ENCODE measurements at places on chromosomes 1 and 21.
A peak's percentile ranks its signal among the peaks of the same experiment; 100 is the strongest.

- no peak for DNase-seq
These were observed 39.7 kb downstream of the TTC13 start for GRCh38 chr1:230938924-230939368.

DNA sequence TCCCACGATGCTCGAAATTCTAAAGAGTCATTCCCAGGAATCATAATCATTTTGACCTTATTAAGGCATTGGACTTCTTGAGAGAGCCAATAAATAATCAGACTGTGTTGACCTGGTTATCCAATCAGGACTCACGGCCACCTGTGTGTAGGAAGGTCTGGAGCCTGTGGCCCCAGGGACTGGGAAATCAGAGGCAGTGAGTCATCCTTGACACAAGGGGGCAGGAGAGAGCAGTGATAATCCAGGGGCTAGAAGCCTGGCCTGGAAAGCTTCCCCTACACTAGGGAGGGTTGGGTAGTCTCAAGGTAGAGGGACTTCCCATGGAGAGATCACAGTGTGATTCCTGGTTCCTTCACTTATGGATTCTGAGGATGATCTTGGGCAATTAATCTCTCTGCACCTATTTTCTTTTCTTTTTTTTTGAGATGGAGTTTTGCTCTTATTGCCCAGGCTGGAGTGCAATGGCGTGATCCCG lies 4.7 kb downstream of the MR1 start:
- peak; percentile 66 for DNase-seq

GRCh38 chr1:205052690-205053089 lies 9.7 kb downstream of the CNTN2 start:
- DNase-seq = no peak

GRCh38 chr1:100816049-100816448 lies 78.6 kb downstream of the EXTL2 start:
- DNase-seq = no peak

GRCh38 chr1:110339407-110340206 lies 430 bp downstream of the RBM15 start:
- DNase-seq = peak; percentile 73

GRCh38 chr1:7107109-7107830 lies 322.0 kb downstream of the CAMTA1 start:
- no peak for DNase-seq

DNA sequence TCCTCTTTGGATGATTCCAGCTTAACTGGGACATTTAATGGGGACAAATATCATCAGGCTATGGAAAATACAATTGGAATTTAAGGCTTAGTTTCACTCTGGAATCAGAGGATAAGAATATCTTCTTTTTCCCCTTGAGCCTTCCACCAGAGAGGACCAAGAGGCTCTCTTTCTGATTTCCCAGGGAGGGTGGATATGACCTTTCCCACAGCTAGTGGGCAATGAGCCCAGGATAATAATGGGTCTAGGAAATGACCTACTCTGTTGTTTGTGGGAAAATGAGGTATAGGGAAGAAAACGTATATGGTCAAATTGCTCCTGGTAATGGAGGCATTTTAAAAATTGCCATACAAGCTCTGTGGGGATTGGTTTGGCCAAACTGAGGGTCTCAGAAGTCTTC lies 1.9 kb downstream of the OR6Y1 start:
- no peak for DNase-seq

DNA sequence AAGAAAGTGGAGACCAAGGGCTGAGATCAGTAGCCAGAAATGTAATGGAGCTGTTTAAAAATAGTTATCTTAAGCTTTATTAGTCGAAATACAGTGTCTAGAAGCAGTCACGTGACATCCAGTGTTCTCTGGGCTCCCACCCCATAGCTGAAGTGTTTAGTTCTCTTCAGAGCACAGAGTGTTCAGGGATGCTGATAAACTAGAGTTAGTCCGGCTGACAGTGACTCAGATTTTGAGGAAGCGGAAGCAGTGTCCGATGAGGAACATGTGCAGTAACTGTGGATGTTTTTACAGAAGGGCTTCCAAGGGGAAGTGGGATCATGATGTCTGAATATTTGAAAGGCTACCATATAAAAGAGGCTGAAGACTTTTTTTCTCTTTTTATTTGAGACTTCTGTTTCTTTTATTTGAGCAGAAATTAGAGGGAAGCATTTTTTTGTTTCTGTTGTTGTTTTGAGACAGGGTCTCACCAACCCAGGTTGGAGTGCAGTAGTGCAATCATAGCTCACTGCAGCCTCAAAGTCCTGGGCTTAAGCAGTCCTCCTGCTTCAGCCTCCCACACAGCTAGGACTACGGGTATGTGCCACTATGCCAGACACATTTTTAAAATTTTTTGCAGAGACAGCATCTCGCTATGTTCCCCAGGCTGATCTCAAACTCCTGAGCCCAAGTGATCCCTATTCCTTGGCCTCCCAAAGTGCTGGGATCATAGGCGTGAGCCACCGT lies 124.2 kb downstream of the GALNT2 start:
- DNase-seq = peak; percentile 85

GRCh38 chr1:41357451-41358101 lies 3.7 kb upstream of the FOXO6 start:
- DNase-seq = no peak

- DNase-seq = peak; percentile 29
These were observed 444.2 kb downstream of the SETD4 start for GRCh38 chr21:35616090-35616489.

GRCh38 chr1:116868385-116868784 lies 41.3 kb upstream of the PTGFRN start:
- no peak for DNase-seq

- no peak for DNase-seq
These were observed 1455.1 kb downstream of the KCNT2 start for GRCh38 chr1:195153107-195153506.

- DNase-seq = no peak
These were observed 1.2 kb downstream of the EFNA1 start for GRCh38 chr1:155128755-155129473.

- DNase-seq = no peak
These were observed 174.5 kb upstream of the POU3F1 start for GRCh38 chr1:38221006-38221649.

DNA sequence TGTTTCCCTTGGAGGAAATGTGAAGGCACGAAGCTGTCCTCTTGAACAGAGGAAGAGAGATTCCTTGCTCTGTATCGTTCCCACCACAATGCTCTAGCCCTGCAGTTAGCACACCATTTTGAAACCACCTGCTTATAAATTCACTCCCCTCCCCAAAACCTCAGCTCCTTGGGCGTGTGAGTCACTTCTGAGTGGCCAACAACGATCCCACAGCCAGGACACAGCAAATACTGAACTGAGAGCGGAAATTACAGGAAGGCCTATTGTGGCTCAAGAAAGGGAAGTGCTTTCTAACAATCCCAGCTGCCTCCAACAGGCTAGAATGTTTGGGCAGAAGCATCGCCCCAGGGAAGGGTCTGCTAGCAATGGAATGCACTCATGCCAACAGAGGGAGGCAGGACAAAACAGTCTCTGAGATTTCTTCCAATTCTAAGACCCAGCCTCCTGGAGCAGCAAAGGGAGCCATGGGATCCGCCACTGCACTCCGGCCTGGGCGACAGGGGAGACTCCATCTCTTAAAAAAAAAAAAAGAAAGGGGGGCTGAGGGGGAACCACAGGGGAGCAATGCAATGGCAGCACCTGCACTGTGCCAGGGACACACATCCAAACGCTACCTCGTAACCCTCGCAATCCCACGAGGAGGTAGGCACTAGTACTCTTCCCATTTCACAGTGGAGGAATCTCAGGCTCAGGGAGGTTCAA lies 1.9 kb downstream of the TMEM53 start:
- peak; percentile 63 for DNase-seq

GRCh38 chr1:14320518-14320917 lies 278.0 kb upstream of the KAZN start:
- no peak for DNase-seq

GRCh38 chr1:44012941-44013609 lies 18.2 kb downstream of the SLC6A9 start:
- no peak for DNase-seq

DNA sequence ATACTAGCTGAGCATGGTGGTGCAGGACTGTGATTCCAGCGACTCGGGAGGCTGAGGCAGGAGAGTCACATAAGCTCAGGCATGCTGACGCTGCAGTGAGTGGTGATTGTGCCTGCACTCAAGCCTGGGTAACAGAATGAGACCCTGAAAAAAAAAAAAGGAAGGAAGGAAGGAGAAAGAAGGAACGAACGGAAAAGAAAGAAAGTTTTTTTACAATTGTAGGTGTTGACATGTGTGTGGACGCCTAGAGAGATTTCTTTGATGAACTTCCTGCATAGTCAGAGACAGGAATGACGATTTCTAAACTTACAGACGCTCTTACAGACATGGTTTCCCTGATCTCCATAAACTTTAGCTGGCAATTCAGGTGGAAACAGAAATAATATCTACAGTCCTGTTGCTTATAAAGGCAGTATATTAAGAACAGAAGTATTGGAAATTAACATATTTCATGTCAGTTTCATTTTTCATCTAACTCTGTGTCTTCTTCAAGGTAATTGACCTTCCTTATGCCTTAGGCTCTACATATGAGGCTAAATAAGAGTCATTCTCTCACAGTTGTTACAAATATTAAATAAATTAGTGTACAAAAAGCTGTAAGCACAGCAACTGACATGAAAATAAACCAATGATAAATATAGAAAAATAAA lies 4.1 kb downstream of the SAMSN1 start:
- DNase-seq = no peak

DNA sequence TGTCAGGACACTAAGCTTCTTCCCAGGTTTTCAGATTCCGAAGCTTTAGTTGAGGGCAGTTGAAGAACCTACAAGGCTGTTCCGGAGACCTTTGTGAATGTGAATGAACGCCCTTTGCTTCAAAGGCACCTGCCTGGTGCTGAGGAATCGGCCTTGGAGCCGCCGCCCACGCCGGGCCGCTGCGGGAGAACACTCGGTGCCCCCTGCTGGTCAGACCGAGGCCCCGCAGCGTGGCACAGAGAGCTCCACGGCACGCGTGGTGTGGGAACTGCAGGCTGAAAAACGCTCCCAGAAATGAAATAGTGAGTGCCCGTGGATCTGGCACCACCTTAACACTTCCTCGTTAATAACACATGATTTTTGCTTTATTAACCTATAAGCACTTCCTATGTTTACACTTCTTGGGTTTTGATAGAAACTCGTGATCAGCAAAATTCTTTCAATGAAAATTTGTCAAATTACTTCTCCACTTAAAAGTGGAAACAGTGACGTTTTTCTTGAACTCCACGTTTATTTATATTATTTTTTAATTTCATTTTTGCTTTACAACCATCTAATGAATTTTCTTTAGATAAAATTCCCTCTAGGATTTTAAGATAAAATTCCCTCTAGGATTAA lies 460.6 kb downstream of the DSCAM start:
- no peak for DNase-seq

DNA sequence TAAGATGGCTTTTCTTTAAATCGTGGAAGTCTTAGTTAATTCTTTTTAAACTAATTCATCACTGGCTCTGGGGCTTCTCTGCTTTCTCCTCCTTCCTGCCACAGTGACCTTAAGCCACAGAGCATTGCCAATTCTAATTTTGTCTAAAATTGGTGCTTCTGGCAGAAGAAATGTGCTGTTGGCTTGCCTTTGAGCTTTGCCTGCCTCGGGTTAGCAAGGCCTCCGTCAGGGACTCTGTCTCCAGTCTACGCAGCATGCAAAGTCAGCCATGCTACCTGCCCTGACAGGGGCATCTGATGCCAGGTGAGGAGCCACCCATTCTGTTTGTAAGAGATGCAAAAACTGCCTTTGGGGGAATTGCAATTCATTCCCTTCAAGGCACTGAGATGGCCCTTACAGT lies 25.2 kb downstream of the CLDN14 start:
- no peak for DNase-seq

- DNase-seq = peak; percentile 24
These were observed 36.9 kb downstream of the NSL1 start for GRCh38 chr1:212754680-212755079.

DNA sequence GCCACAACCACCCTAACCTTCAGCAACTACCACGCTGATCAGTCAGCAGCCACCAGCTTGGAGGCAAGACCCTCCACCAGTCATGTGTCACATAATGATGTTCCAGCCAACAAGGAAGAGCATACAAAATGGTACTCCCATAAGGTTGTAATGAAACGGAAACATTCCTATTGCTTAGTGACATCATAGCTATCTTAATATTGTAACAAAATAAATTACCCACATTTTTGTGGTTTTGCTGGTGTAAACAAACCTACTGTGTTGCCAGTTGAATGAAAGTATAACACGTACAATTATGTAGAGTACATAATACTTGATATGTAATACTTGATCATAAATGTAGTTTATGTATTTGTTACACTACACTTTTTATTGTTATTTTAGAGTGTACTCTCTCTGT lies 1363.2 kb upstream of the ADGRL4 start:
- no peak for DNase-seq

- DNase-seq = no peak
These were observed 19.7 kb downstream of the USP48 start for GRCh38 chr1:21763236-21763635.

DNA sequence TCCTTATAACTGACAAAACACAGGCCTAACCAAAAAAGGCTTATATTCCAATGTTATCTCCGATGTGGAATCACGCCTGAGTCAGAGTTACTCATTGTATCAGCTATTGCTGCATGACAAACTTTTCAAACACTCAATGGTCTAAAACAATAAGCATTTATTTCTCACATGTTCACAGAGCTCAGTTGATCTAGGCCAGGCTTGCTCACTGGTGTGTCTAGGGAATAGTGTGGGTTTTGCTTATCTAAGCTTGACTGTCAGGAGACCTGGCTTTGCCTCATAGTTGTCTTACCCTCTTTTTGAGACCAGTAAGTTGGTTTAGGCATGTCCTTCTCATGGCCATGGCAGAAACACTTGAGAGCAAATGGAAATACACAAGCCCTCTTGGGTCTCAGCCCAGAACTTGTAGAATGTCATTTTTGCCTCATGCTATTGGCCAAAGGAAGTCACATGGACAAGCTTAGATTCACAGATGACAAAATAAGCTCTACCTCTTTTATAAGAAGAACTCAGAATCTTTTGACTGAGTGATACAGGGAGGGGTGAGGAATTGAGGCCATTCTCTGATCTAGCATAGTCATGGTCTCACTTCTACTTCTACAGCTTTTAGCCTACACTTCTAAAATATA lies 130.8 kb downstream of the HMCN1 start:
- peak; percentile 49 for DNase-seq

GRCh38 chr1:232059726-232060374 lies 433.3 kb downstream of the DISC1 start:
- no peak for DNase-seq

- no peak for DNase-seq
These were observed 37.5 kb downstream of the DPT start for GRCh38 chr1:168691541-168691940.

- DNase-seq = no peak
These were observed 66.9 kb upstream of the TNR start for GRCh38 chr1:175810305-175810704.

DNA sequence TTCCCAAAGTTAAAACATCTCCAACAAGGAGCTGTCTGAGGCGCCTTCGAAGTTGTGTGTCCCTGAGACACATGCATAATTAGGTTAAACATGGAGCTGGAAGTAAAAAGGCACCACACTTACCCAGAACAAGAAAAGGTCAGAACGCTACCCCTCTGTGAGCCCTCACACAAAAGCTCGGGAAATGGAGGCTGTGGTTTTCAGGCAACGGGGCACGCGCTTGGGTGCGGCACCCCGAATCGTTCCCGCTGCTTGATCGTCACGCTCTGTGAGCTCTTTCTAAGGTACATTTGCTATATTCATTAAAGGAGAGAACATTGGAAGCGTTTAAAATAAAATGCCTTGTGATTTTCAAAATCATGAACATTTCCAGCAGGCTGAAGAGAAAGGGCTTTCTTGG lies 12.5 kb downstream of the CAPN8 start:
- no peak for DNase-seq

Measured in mesenchymal stem cell (in vitro differentiated cells and primary cell).